Stimulated activated CD4-positive, alpha-beta T cell treated with anti-CD3 and anti-CD28 coated beads, Interleukin-4, amount 100 ng/mL, for 24 hours (primary cell): ENCODE measurements at places on chromosomes 11 and 22.

- DNase-seq: no peak
These were observed 25.2 kb downstream of the MUC6 start for GRCh38 chr11:1011320-1011698.

- no peak for DNase-seq
These were observed 858.4 kb downstream of the NTM start for GRCh38 chr11:132228746-132229325.

GRCh38 chr11:64536396-64536941 lies 54.6 kb upstream of the SLC22A12 start:
- DNase-seq: no peak

DNA sequence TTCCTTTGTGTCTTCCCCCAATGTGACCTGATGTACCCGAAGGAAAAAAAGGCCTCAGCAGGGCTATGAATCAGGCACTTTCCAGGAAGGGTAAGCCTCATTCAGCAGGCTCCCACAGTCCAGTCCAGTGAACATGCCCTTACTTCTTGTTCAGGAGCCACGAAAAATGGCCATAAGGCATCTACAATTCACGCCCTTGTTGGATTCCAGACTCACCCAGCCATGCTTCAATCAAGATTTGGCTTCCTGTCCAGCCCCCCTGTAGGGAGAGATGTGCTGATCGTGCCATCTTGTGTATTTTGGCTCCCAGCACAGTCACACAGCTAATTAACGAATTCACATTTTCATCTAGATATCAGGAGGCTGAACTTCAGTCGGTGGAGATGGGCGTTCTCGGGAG lies 9.9 kb upstream of the KCNJ5 start:
- no peak for DNase-seq

DNA sequence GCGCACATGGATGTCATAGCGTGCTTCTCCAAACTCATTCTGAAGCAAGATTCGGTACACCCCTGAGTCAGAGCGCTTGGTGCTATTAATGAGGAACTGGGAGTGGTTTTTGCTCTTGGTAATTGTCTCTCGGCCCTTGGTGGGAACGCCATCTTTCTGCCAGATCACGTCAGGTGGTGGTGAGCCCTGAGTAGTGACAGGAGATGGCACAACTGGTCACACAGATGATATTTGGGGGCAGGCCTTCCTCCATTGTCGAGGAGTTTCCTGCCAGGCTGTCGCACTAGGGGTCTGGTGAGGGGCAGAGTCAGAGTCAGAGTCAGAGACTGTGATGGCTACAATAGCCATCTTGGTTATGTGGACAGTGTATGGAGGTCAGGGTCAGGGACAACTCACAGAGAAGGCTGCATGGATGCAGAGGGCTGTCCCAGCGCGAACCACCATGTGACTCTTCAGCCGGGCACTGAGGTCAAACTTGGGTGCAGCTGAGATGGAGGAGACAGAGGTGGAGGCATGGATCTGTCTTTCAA lies 9.3 kb downstream of the TMEM86A start:
- DNase-seq: no peak

DNA sequence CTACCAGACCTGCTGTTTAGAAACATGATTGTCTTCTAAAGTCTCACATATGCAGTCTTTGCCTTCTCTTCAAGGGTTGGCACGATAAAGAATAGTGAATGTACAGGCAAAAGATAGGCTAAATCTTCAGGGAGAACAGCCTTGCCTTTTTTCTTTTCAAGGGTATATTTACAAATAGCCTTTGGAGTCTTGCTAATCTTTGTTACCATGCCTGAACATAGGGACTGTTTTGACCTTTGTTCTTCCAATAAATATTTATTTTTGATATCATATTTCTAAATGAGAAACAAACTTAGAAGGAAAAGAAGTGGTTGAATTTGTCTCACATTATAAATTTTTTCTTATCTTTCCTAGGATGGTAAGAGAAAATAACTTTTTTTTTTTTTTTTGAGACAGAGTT lies 12.7 kb downstream of the CSTPP1 start:
- no peak for DNase-seq

DNA sequence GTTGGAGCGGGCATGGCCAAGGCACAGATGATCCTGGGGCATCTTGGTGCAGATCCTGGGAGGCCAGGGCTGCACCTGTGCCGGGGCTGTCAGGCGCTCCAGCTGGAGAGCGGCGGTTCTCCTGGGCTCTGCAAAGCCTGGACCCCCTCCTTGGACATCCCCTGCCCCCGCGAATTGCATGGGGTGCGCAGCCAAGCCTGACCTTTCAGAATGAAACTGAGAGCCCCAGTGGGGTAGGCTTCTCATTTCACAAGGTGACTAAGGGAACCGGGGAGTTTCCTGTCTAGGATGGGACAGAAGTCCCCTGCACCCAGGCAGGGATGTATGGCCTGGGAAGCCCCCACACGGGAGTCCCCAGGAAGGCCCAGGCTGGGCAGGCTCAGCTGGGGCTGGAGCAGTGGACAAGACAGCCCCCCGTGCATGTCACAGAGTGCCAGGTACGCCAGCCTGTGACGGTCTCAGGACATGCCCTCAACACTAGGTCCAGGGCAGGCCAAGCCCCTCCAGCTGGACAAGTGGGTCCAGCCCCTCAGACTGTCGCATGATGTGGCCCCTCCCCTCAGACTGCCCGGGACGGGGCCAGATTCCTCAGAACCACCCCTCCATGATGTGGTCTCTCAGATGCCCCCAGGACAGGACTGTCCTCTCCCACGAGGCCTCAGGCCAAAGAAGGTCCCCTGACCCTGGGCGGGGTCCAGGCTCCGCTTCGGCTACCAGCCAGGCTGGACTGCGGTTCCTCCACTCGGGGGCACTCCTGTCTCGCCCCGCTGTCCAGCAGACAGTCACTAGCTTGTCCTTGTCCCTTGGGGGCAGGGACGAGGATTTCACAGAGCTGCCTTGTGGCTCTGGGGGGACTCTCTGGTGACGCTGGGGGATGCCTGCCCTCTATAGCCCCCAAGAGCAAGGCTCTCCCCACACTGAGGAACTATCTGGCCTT lies 2.3 kb downstream of the LSP1 start:
- DNase-seq: peak; percentile 65

DNA sequence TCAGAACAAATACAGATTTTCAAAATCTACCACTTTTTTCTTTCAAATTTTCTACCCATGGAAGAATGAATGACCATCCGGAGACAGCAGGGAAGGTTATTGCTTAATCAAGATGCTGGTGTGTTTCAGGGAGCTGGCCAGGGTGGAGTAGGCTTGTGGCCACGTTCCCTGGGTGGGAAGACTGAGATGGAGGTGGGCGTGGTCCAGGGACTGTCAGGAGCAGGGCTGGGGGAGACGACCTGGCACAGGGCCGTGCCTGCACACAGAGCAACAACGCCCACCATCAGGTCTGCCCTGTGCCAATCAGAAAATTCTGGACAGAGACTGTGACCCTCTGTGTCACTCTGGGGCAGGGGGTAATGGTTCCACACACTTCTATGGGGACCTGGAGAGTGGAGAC lies 7.1 kb upstream of the APOBEC3H start:
- no peak for DNase-seq

GRCh38 chr22:44459551-44459950 lies 38.5 kb downstream of the RTL6 start:
- DNase-seq: no peak
